ENCODE measurements at places on chromosomes 11 and 22. TPM values are rescaled to one million over a fixed set of nuclear protein-coding genes. Genes with fewer than 3 reads are reported as not detected.

Gene TEX12
- polyA plus RNA-seq: not detected

Gene UCP2
- polyA plus RNA-seq: 461 TPM

Gene MRGPRE
- 6.6 TPM for polyA plus RNA-seq

Gene CARNS1
- 68.5 TPM for polyA plus RNA-seq

Gene GRAMD1B
- 17.1 TPM for polyA plus RNA-seq

Gene SCN2B
- polyA plus RNA-seq: 9.0 TPM

Gene MAP6
- 171 TPM for polyA plus RNA-seq

Gene STK33
- 8.6 TPM for polyA plus RNA-seq

Gene MS4A4A
- polyA plus RNA-seq: 3.5 TPM

Gene CASP4
- polyA plus RNA-seq: 6.0 TPM

Gene ARFIP2
- 45.9 TPM for polyA plus RNA-seq

Gene EPS8L2
- 9.5 TPM for polyA plus RNA-seq

Gene P2RY2
- polyA plus RNA-seq: 0.25 TPM

Gene KCNE3
- 8.3 TPM for polyA plus RNA-seq

Gene TRIM29
- 2.5 TPM for polyA plus RNA-seq

Gene MS4A7
- 4.8 TPM for polyA plus RNA-seq

Gene ANGPTL5
- not detected for polyA plus RNA-seq

Gene CSF2RB
- 0.20 TPM for polyA plus RNA-seq

Gene APLP2
- 239 TPM for polyA plus RNA-seq

Gene SLC6A5
- polyA plus RNA-seq: not detected

Gene PKNOX2
- polyA plus RNA-seq: 6.4 TPM

Gene TBX10
- not detected for polyA plus RNA-seq

Gene BACE1
- 90.0 TPM for polyA plus RNA-seq

All from brain (organoid and tissue), 16 donors.